Activated naive CD8-positive, alpha-beta T cell treated with anti-CD3 and anti-CD28 coated beads for 36 hours (primary cell): ENCODE measurements at places on chromosomes 1 and 21. TPM values are rescaled to one million over a fixed set of nuclear protein-coding genes. Genes with fewer than 3 reads are reported as not detected.

DNA sequence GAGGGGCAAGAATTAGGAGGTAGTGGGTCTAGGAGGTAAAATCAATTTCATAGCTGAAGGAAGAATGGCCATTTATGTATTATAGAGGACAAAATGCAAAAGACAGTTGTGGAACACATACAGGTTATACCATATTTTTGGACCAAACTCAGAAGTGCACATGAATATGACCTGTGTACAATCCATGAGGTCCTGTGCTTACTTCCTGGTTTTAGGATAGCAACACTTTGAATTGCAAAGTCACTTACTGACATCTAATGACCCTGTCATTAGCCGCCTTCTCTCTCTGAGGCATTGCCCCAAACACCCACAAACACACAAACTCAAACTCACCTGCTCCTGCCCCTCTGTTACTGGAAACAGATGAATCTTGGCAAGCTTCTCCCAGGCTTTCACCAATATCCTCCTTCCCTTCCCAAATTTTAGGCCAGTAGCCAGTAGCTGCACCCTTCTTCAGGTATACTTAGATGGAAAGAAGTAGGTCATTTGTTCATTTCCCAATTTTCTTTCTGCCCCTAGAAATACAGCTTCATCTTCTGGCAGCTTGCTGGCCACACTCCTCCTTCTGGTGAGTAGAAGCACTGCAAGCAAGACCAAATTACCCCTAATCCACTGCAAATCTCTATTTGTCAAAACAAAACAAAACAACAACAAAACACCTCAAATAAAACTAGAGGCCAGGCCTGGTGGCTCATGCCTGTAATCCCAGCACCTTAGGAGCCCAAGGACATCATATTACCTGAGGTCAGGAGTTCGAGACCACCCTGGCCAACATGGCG lies 13.7 kb upstream of the RPL5 start:
- DNase-seq = no peak

DNA sequence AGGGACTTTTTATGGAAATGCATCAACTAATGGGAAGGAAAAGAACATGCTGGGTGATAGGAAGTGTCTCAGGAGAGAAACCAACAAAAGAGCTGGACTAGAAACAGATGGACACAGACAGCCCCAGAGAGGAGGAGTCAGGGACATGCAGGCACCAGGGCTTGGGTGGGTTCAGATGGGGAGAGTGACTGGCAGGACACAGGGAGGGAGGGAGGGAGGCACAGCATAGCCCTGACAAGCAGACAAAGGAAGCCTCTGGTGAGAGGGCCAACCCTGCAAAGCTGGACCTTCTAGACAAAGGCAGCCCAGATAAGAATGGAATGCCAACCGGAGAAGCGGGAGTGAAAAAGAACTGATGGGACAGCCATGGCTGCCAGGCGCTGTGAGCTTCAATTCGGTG lies 568.8 kb downstream of the AJAP1 start:
- DNase-seq = no peak

DNA sequence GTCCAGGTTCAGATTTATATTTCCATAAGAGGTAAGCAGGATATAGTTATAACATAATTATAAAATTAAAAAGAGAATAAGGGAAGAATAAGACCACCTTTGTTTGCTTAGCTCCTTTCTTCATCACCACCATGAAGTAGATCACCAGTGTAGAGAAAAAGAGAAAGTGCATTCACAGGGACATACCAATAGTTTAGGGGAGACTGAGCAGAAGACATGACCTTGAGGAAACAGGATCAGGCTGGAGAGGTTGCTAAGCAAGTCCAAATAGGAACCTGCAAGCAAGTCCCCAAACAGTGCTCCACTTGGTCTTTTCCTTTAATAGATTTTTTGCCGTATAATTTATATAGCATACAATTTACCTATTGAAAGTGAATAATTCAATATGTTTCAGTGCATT lies 63.0 kb downstream of the KCNT2 start:
- DNase-seq = no peak

DNA sequence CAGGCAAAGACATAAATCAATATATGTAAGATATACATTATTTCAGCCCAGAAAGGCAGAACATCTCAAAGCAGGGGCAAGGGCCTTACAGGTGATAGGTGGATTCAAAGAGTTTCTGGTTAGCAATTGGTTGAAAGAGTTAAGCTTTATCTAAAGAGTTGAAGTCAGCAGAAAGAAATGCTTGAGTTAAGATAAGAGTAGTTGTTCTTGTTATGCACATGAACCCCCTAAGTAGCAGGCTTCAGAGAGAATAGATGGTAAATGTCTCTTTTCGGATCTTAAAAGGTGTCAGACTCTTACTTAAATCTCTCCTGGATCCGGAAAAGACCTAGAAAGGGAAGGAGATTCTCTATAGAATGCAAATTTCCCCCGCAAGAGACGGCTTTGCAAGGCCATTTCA lies 8.3 kb upstream of the ZBTB40 start:
- no peak for DNase-seq

GRCh38 chr1:246969621-246970020 lies 37.9 kb upstream of the AHCTF1 start:
- no peak for DNase-seq

- DNase-seq = no peak
Observed at GRCh38 chr1:203655671-203656070, 29.0 kb downstream of the ATP2B4 start.

- DNase-seq = no peak
Observed at GRCh38 chr1:168643152-168643551, 66.7 kb downstream of the XCL1 start.

DNA sequence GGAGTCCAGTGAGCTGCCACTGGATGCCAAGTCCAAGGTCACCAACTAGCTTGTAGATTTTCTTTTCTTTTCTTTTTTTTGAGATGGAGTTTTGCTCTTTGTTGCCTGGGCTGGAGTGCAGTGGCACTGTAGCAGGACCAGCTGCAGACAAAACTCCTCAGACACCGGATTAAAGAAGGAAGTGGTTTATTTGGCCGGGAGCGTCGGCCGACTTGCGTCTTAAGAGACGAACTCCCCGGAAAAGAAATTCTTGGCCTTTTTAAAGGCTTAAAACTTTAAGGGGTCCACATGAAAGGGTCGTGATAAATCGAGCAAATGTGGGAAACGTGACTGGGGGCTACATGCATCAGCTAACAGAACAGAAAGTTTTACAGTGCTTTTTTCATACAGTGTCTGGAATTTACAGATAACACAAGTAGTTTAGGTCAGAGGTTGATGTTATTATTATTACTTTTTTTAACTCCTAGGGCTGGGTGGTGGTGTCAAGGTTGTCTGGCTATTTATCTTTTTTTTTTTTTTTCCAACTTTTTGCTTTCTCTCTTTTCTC lies 36.4 kb upstream of the CFAP126 start:
- no peak for DNase-seq

- no peak for DNase-seq
Observed at GRCh38 chr1:206954459-206955342, 8.4 kb upstream of the PIGR start.

DNA sequence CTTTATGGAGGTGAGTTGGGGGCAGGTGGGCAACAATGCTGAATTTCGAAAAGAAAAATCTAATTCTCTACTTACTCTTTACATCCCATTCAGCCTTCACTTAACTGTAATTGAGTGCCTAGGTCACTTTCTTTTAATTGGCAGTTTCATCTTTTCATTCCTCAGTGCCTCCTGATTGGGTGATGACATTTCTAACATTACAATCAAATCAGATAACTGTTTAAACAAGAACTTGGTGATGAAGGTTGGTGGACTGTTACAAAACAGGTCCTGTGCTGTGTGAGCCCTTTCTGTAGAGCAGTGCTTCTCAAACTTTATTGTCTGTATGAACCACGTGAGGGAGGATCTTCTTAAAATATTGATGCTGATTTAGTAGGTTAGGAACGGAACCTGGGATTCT lies 40.1 kb upstream of the KCNQ4 start:
- DNase-seq = no peak

- no peak for DNase-seq
Observed at GRCh38 chr1:241048622-241049021, 308.4 kb downstream of the RGS7 start.

- DNase-seq = no peak
Observed at GRCh38 chr1:178928976-178929375, 58.1 kb upstream of the ANGPTL1 start.

- no peak for DNase-seq
Observed at GRCh38 chr1:160612613-160613218, 33.4 kb upstream of the CD84 start.

GRCh38 chr1:97570691-97571090 lies 350.1 kb downstream of the DPYD start:
- no peak for DNase-seq

DNA sequence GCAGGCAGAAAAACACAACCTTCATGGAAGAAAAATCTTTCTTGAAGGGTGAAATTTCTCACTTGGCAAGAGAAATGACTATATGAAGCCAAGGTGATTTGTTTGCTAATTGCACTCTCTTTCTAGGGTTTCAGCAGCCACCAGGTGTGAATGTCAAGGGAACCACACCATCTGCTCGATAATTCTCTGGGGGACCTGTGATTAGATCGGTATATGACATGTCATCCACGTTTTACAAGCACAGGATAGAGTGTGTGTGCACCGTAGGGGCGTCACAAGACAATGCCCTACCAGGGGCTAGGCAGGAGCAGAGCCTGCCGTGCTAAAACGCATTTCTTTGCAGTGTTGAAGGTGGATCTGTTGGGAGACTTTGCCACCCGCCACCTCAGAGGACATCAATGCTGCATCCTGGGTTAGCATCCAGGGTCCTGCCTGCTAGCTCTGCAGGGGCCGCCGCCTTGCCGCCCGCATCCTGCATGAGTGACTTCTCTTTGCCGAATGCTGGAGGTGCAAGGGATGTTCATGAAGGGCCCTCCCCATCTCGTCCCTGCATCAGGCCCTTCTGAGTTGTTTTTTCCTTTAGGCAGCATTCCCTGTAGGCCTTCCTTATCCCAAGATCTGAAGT lies 37.8 kb upstream of the CCSAP start:
- DNase-seq = no peak

DNA sequence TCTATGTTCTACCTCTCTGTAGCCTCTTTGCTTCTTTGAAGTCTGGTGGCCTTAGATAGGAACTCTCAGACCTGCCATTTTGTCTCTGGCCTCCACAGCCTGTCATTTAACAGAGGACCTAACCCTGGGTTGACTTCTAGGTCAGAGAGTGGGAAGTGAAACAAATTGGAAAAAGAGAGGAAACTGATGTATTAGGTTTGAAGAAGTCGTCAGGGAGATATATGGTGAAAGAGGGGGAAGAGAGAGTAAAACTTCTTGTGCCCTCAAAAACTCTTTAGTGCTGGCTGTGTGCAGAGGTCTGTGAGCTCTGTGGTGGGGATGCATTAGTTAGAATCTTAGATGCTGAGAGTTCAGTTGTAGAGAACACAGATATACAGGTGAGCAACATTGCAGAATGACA lies 30.2 kb upstream of the CD1D start:
- DNase-seq = no peak

GRCh38 chr1:235532360-235532759 lies 28.1 kb upstream of the B3GALNT2 start:
- DNase-seq = no peak

DNA sequence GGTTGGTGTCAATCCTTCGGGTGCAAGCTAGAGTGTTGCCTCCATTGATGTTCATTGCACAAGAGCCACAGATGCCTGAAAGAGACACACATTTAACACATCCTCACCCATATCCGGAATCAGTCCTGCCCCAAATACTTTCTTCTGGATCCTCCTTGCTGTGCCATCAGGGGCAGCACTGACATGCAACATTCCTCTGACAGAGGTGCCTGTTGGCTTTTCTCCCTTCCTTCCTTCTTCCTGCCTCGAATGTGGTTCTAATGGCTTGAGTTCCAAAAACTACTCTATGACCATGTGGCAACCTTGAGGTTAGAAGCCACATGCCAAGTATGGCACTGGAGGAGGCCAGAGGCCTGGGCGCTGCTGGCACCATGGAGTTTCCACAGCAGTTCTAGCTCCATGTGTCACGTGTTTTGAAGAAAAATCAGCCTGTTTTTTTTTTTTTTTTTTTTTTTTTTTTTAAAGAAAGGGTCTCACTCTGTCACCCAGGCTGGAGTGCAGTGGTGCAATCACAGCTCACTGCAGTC lies 17.0 kb upstream of the ATP13A2 start:
- DNase-seq = no peak

- no peak for DNase-seq
Observed at GRCh38 chr1:33005838-33006421, 30.8 kb downstream of the AK2 start.

- no peak for DNase-seq
Observed at GRCh38 chr21:36209626-36210171, 53.1 kb downstream of the DOP1B start.

OR10Z1 gene
- total RNA-seq = not detected

APOBEC4 gene
- total RNA-seq = not detected

S100B gene
- total RNA-seq = 10.5 TPM

RORC gene
- 0.12 TPM for total RNA-seq

CLK2 gene
- 61.4 TPM for total RNA-seq

CFHR4 gene
- not detected for total RNA-seq

OR2L8 gene
- not detected for total RNA-seq

LORICRIN gene
- not detected for total RNA-seq

RXFP4 gene
- total RNA-seq = 0.16 TPM

C1orf87 gene
- total RNA-seq = not detected

SLAMF7 gene
- 152 TPM for total RNA-seq
